Psoas muscle (tissue), 8 donors: ENCODE measurements at places on chromosomes 12 and 14. TPM values are rescaled to one million over a fixed set of nuclear protein-coding genes. Genes with fewer than 3 reads are reported as not detected.

DNA sequence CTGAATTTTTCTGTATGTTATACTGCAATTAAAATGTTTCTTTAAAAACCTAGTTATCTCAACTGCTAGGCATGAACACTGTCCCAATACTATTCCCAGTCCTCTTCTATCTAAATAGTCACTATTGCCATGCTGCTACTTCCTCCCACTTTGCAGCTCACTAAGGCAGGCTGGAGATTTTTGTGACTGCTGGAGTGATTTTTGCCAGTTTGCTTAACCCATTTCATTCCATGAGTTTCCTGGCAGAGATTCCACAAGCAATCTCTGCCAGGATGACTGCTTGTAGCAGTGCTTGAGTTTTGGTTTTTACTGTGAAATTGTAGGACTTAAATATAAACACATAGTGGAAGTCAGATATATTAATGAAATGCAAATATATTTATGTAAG, 80.8 kb downstream of the BHLHE41 start:
- peaks cover 29% of the 10 kb centered on the region for H3K4me1 ChIP-seq
- no peak for DNase-seq
- no peak overlapping the region for H3K27ac ChIP-seq
- H3K36me3 ChIP-seq: no peaks in the 10 kb centered on the region
- no peak overlapping the region for H3K4me3 ChIP-seq

DNA sequence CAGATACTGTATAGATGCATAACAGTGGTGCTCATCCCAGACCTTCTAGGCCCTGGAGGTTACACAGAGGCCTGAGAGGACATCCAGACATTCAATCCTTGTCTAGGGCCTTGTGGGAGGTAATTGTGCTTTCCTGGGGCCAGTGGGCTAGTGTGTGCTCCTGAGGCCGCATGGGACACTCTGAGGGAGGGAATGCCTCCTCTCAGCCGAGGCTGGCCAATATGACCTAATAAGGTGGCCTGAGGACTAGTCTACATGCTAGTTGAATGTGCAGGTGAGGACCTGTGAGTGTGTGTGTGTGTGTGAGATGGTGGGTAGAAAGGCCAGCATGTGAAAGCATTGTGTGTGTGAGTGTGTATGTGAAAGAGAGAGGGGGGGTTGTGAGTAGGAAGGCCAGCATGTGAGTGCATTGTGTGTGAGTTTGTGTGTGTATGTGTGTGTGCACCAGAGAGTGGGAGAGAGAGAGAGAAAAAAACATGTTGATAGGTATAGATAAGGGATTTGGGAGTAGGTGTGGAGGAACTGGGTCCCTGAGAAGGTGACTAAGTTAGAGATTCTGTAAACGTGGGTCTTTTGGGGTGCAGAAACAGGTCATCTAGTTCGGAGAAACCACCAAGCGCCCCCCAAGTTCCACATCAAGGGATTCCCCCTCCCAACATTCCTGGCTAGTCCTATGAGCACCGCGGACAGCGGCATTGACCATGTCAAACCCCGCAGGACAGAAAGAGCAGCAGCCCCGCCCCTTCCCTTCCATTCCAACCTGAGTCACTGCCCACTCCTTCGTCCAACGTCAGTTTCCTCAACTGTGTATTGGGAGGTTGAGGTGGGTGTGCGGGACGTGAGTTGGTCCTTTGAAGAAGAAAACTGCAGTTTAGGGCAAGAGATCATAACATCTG, 9.7 kb upstream of the KRT81 start:
- DNase-seq: no peak
- H3K4me3 ChIP-seq: no peak overlapping the region
- H3K27ac ChIP-seq: no peak overlapping the region
- no peaks in the 10 kb centered on the region for H3K36me3 ChIP-seq
- no peaks in the 10 kb centered on the region for H3K27me3 ChIP-seq

GRCh38 chr12:24233519-24234246, 284.2 kb upstream of the SOX5 start:
- no peak for DNase-seq
- no peak overlapping the region for H3K27ac ChIP-seq
- H3K4me3 ChIP-seq: no peak overlapping the region

GON7 gene
- 7.4 TPM for total RNA-seq

DNA sequence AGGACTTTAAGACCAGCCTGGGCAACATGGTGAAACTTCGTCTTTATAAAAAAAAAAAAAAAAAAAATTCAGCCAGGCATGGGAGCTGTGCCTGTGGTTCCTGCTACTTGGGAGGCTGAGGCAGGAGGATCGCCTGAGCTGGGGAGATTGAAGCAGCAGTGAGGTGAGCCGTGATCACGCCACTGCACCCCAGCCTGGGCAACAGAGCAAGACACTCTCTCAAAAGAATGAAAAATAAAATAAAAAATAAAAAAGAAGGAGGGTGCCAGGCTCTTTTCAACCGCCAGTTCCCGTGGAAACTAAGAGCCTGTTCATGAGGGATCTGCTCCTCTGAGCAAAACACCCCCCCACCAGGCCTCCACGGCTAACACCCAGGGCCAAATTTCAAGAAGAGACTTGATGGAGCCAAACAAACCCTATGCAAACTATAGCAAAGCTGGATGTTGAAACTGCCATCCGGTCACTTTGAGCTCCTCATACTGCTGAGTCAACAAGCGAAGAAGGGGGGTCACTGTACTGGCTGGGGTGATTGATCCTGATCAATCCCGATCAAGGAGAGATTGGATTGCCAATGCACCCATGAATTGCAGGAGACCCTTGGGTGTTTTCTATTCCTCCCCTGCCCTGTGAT, 23.4 kb downstream of the DLK1 start:
- no peak for DNase-seq
- H3K4me3 ChIP-seq: no peak overlapping the region
- H3K27ac ChIP-seq: no peak overlapping the region
- no peaks in the 10 kb centered on the region for H3K36me3 ChIP-seq

LALBA gene
- not detected for total RNA-seq

- H3K4me1 ChIP-seq: no peaks in the 10 kb centered on the region
- H3K27ac ChIP-seq: no peak overlapping the region
- DNase-seq: no peak
- no peaks in the 10 kb centered on the region for H3K27me3 ChIP-seq
- H3K4me3 ChIP-seq: no peak overlapping the region
Observed at GRCh38 chr12:80019691-80020090, 79.6 kb upstream of the OTOGL start.

KCNH3 gene
- not detected for total RNA-seq

- H3K27ac ChIP-seq: no peak overlapping the region
- no peak for DNase-seq
- no peak overlapping the region for H3K4me3 ChIP-seq
Observed at GRCh38 chr12:124002021-124002644, 29.1 kb downstream of the ZNF664 start.

GRCh38 chr14:76143642-76144041, 8.1 kb upstream of the GPATCH2L start:
- no peak overlapping the region for H3K27ac ChIP-seq
- no peak for DNase-seq
- H3K4me1 ChIP-seq: no peaks in the 10 kb centered on the region
- no peak overlapping the region for H3K4me3 ChIP-seq
- no peaks in the 10 kb centered on the region for H3K36me3 ChIP-seq

DNA sequence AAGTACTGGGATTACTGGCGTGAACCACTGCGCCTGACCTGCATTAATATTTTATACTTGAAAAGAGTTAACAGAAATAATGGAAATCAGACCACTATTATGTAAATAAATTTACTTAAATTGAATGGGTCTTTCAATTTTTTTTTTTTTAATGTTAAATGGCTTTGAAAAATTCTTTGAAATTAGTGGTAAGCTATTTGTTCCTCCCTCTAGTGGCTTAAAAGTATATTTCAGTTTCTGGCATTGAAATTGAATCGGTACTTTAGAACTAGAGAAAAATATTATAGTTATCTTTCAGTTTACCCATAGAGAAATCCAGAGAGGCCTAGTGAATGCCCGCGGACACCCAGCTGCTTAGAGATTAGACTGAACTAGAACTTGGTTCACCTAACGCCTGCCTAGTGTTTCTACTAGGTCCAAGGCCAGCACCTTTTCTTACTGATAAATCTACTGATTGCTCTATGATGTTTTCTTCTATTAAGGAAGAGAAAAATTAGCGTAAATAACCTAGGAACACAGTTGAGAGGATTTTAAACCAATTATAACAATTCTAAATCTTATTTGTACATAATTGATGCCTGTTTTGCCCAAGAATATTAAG, 106.5 kb downstream of the EML1 start:
- H3K4me3 ChIP-seq: no peak overlapping the region
- no peaks in the 10 kb centered on the region for H3K4me1 ChIP-seq
- no peak overlapping the region for H3K27ac ChIP-seq

DNA sequence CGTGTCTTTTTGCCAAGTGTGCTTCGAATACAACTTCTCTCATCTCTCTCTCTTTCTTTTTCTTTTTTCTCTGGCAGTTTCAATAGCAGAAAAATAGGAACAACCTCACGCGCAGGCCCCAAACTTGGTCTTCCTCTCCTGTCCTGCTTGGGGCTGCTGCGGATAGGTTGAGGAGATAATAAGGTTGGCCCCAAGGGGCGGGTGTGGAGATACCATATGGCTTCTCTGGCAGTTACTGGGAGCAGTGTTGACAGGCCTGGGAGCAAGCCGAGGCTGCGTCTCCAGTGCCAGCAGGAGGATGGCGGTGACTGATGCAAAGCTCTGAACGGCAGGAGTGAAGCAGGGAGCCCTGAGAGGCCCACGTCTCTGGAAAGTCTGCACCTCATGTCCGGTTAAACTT, 89.5 kb upstream of the MANSC4 start:
- no peak overlapping the region for H3K27ac ChIP-seq
- DNase-seq: no peak
- no peaks in the 10 kb centered on the region for H3K27me3 ChIP-seq
- H3K36me3 ChIP-seq: no peaks in the 10 kb centered on the region
- H3K4me1 ChIP-seq: no peaks in the 10 kb centered on the region

- DNase-seq: no peak
- H3K27ac ChIP-seq: no peak overlapping the region
- H3K4me3 ChIP-seq: no peak overlapping the region
- no peaks in the 10 kb centered on the region for H3K4me1 ChIP-seq
- no peaks in the 10 kb centered on the region for H3K36me3 ChIP-seq
Observed at GRCh38 chr14:28926122-28926521, 159.5 kb downstream of the FOXG1 start.

DNA sequence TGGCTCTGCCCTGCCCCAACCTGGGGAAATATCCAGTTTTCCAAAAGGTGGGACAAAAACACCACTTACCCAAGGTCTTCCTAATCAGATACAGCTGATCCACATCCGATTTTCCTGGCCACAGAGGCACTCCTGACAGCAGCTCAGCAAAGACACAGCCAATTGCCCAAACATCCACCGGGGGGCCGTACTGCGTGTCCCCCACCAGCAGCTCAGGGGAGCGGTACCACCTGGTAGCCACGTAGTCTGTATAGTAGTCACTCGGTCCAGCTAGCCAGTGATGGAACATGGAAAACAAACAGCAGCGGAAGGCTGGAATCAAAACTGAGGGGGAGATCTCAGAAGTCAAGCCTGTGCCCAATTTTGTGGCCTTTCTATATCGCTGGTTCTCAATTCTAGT, 28.8 kb downstream of the DMAC2L start:
- no peaks in the 10 kb centered on the region for H3K27me3 ChIP-seq
- peaks cover 7% of the 10 kb centered on the region for H3K36me3 ChIP-seq
- H3K4me3 ChIP-seq: no peak overlapping the region
- no peak for DNase-seq
- H3K4me1 ChIP-seq: peaks cover 8% of the 10 kb centered on the region

TMPRSS12 gene
- total RNA-seq: not detected

BHLHE41 gene
- total RNA-seq: 36.1 TPM

DNA sequence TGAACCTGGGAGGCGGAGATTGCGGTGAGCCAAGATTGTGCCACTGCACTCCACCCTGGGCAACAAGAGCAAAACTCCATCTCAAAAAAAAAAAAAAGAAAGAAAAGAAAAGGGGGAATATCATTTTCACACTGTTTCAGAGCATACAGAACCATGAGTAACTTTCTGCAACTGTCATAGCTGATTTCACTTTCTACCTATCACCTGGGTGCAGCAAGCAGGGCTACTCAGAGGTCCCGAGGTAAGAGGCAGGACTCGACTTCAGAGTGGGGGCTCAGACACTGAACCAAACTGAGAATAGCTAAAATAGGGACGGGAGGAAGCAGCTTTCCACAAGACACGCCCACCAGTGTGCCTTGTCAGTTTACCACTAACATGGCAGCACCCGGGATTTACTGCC, 29.8 kb downstream of the OR10P1 start:
- H3K4me3 ChIP-seq: no peak overlapping the region
- H3K27me3 ChIP-seq: no peaks in the 10 kb centered on the region
- no peaks in the 10 kb centered on the region for H3K4me1 ChIP-seq

- no peaks in the 10 kb centered on the region for H3K4me1 ChIP-seq
- peaks cover 35% of the 10 kb centered on the region for H3K27me3 ChIP-seq
- no peaks in the 10 kb centered on the region for H3K36me3 ChIP-seq
- peak; percentile 53 for DNase-seq
- no peak overlapping the region for H3K27ac ChIP-seq
Observed at GRCh38 chr12:102824218-102824835, 92.7 kb downstream of the PAH start.

CLEC1B gene
- not detected for total RNA-seq

GRCh38 chr12:26896913-26897312, 40.9 kb downstream of the INTS13 start:
- no peak overlapping the region for H3K4me3 ChIP-seq
- no peaks in the 10 kb centered on the region for H3K4me1 ChIP-seq
- peaks cover 3% of the 10 kb centered on the region for H3K36me3 ChIP-seq
- DNase-seq: no peak
- no peaks in the 10 kb centered on the region for H3K27me3 ChIP-seq
- H3K27ac ChIP-seq: no peak overlapping the region

AKAP3 gene
- 0.95 TPM for total RNA-seq

DNA sequence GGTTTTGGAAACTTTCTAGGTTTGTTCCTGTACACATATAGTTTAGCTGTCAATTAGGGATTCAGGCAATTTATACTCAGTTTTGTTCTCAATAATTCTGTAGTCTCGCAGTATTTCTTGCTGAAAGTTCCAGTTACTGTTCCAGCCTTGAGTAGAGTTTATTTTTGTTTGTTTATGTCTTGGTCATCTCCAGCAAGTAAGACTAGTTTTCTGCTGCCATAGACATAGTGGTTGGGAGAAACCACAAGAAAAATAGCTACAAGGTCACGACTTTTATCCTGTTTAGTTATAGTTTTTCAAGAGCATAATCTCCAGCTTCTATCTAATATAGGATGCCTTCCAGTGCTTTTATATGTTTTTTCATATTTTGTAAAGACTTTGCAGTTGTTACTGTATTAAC, 99.6 kb upstream of the FOXG1 start:
- no peak overlapping the region for H3K27ac ChIP-seq
- H3K27me3 ChIP-seq: no peaks in the 10 kb centered on the region
- no peaks in the 10 kb centered on the region for H3K36me3 ChIP-seq
- no peak overlapping the region for H3K4me3 ChIP-seq

DNA sequence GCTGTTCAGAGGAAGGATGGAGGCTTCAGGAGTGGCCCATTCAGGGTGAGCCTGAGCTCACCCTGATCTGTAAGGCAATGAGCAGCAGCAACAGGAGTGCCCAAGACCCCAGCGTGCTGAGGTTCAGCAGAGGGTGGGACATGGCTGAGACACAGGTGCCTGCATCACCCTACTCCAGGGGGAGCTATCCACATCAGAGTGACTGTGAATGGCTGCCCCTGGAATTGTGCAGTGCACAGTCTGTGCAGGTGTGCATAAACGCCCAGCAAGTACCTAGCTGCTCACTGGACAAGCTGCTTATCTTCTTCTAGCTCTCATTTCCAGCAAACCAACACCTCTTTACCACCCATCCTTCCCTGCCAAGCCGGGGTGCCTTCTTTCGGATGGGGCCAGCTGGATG, 140.6 kb upstream of the PRMT8 start:
- no peak overlapping the region for H3K4me3 ChIP-seq
- H3K4me1 ChIP-seq: no peaks in the 10 kb centered on the region
- H3K27me3 ChIP-seq: peaks cover 12% of the 10 kb centered on the region
- H3K36me3 ChIP-seq: no peaks in the 10 kb centered on the region
